ENCODE measurements at places on chromosomes 1 and 21.

GRCh38 chr21:41054018-41054578 is 113.9 kb upstream of the BACE2 start:
- no peak for DNase-seq

GRCh38 chr1:18705811-18706210 is 75.2 kb downstream of the PAX7 start:
- no peak for DNase-seq

GRCh38 chr1:82790556-82790955 is 989.8 kb downstream of the ADGRL2 start:
- no peak for DNase-seq

DNA sequence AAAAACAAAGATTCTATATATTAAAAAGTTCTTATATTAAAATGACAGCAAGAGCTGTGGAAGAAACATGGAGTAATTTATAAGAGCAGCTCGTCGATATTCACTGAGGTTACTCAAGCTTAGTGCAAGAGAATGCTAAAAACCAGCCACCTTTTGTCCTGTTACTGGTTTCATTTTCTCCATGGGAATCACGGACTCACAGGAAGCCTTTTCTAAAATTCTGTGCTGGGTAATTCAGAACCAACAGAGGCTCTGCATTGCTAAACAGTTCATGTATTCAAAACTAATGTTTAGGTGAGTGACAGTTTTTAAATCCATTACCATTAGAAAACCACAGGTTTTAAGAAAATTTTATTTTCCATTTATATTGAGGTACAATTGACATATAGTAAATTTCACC is 147.8 kb upstream of the MAP1LC3C start:
- no peak for DNase-seq

GRCh38 chr1:99447721-99448120 is 183.4 kb downstream of the PLPPR4 start:
- DNase-seq: no peak

- DNase-seq: peak; percentile 16
These were observed 4.8 kb upstream of the COA6 start for GRCh38 chr1:234368320-234369032.

DNA sequence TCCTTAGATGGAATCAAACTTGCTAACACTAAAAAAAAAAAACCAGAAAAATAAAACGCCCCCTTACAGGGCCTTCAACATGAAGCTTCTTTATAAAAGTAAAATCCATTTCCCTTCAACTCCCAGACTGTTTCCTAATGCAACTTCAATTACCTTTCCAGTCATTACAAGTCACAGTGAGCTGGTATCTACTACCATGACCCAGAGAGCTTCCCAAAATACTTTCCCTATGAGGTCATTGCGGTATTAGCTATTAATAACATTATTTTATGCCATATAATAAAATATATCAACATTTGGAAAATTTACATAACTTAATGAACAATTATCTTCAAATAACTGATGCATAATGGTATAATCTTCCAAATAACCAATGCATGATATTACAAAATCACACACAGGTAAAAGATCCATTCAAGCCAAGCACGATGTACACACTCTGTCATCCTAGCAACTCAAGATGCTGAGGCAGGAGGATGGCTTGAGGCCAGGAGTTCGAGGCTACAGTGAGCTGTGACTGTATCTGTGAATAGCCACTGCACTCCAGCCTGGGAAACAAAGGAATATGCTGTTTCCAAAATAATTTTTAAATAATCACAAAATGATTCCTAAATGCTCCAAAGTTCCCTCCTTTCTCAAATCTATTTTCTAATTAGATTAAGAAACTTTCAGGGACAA is 24.1 kb downstream of the EIF4G3 start:
- DNase-seq: no peak

DNA sequence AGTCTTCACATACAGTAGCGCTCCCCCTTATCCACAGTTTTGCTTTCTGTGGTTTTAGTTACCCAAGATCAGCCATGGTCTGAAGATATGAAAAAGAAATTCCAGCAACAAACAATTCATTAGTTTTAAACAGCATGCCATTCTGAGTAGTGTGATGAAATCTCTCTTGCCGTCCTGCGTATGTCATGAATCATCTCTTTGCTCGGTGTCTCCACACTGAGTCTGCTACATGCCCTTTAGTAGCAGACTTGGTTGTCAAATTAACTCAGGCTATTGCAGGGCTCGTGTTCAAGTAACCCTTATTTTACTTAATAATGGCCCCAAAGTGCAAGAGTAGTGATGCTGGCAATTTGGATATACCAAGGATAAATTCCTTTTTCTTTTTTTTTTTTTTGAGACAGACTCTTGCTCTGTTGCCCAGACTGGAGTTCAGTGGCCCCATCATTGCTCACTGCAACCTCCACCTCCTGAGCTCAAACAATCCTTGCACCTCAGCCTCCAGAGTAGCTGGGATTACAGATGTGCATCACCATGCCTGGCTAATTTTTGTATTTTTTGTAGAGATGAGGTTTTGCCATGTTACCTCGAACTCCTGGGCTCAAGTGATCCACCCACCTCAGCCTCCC is 22.6 kb downstream of the PHACTR4 start:
- DNase-seq: no peak

Data from CD4-positive, alpha-beta T cell treated with Interleukin-6 for 4 hours (primary cell).